Ecto neural progenitor cell (in vitro differentiated cells): ENCODE measurements at places on chromosomes 5 and 9.

DNA sequence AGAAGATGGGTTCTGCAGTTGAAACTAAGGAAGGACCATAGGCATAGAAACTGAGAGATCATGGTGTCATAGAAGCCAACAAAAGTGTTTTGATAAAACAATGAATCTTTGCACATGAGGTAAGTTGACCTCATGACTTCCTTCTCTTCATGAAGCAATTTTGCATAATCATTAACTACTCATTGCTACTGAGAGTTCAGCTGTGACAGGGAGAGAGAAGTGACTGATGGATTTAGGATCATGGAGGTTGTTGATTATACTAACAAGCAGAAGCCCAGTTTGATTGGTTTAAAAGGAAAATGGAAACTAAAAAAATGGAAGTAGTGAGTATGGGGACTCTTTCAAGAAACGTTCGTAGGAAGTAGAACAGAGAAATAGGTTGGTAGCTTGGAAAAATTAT, 51.2 kb downstream of the PARP8 start:
- DNase-seq = no peak

GRCh38 chr9:104805441-104805840, 41.5 kb downstream of the NIPSNAP3B start:
- no peak for DNase-seq

DNA sequence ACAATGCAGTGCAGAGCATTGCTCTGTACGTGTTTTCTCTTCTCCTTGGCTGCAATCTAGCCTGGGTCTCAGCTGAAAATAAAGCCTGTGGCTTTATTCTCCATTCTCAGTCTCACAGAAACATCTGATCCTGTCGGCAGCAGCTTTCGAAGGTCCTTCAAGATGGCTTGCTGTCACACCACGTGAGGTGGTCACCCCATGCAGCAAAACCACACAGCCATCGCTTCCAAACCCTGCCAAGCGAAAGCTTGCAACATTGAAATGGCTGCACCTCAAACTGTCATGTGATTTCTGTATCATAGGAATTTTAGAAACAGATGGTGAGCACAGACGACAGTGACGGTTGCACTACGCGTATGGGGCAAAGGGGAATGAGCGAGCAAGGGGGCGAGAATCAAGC, 98.5 kb upstream of the SMARCA2 start:
- DNase-seq = no peak

DNA sequence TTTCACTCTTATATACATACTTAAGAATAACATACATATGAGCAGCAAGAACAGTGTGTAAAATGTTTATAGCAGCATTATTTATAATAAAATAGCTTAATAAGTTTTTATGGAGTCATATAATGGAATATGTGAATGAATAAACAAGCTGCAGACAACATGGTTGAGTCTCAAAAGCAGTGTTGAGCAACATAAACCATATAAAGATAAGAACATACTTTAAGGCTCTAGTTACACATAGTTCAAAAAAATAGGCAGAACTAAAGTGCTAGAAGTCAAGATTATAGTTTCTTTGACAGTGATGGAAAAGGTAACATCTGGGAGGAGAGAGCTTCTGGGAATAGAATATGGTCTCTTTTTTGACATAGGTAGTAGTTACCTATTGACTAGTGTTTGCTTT, 53.7 kb upstream of the ADAMTS19 start:
- DNase-seq = no peak

- no peak for DNase-seq
These were observed 61.5 kb downstream of the ARSB start for GRCh38 chr5:78923622-78923970.

DNA sequence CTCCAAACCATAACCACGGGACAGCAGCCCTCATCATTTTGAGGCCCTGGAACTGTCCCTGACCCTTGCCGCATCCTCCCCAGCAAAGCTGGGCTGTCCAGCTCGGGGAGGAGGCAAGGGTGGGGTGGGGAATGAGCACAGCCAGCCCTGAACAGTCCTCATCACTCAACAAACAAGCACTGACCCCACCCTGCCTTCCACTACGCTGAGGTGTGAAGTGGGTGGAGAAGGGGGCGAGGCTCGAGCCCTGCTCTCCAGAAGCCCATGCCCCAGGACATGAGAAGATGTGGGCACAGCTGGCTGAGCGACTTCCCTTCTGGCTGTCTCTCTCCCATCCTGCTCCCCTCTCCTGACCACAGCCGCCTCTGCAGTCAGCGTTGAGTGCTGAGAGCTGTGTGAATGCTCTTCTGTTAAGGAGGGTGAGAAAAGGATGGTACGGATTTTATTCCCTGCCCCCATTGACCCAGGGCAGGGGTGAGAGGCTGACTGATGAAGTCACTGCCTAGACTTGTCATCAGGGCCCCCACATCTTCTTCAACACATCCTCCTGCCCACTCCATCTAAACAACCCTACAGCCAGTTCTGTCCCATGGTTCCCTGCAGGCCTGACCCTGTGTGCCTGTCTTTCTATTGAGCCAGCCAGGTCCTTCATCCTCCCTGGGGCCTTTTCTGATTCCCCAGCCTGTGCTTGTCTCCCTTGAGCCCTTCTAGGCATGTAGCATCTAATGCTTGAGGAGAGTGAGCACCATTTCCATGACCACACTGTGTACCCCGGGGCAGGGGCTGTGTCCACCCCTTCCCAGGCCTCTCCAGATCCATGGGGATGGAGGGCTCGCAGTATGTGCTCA, 276.0 kb downstream of the FSTL4 start:
- DNase-seq = no peak

DNA sequence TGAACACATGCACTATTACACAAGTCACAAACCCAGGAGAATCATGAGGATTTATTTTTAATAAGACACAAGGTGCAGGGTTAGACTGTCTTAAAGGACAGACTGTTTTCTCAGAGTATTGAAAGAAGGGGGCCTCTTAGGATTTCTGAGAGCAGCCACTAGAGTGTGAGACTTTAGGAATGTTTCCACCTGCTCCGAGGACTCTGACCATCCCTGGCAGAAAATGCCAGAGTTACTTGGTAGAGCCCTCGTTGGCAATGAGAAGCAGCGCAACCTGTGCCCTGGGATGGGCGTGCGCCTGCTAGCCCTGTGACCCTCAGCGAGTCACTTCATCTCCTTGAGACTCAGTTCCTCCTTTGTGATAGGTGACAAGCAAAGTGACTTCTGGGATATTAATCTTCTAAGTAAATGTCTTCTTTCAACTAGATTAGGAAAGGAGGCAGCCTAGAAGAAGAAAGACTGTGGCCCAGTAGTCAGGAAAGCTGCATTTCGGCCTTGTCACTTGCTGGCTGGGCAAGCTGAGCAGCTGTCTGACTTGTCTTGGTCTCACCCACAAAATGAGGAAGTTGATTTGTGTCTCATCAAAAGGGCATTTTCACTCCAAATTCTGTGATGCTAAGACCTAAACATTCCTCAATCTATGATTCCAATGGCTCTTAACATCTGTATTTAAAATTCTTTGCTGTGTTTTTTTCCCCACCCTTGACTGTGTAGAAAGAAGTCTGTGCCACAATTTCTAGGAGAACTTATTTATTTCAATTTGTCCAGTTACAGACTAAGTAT, 60.5 kb downstream of the PTCD2 start:
- DNase-seq = no peak

- DNase-seq = no peak
These were observed 178.4 kb downstream of the TTLL11 start for GRCh38 chr9:121914604-121915303.
